Heart left ventricle (tissue), 16 donors: ENCODE measurements at places on chromosomes 13 and 19.

DNA sequence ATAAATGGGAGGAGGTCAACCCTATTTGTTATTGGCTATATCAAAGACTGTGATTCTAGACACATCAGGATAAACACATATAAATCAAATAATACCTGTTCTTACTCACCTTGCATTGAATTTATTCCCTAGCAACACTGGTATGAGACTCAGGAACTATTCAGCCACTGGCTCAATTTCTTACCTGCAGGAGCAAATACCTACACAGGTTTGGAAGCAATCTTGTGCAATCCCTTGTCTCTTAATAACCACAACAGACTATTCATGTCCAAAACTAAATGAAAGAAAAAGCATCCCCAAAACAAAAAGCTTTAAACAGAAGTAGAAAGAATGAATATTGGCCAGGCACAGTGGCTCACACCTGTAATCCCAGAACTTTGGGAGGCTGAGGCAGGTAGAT lies 55.5 kb downstream of the TBC1D4 start:
- H3K27me3 ChIP-seq = no peaks in the 10 kb centered on the region
- H3K4me1 ChIP-seq = peaks cover 4% of the 10 kb centered on the region
- H3K4me3 ChIP-seq = no peak overlapping the region

DNA sequence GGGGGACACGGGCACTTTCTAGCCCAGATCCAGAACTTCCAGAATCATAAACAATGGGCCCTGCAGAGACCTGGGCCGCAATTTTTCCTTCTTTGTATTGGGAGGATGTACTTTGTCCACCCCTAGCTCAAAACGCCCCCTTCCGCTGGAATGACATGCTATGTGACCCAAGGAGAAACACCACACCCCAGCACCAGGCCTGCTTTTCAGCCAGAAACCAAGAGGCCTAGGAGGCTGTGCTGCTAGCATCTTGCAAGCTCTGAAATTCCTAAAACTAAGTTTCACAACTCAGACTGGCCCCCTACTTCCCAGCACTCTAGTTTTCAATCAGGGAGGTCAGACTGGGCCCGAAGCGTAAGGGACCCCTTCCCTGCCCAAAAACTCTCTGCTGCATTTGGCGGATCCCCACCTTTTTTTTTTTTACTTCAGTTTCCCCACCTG lies 538 bp downstream of the LSM4 start:
- no peaks in the 10 kb centered on the region for H3K36me3 ChIP-seq
- H3K4me1 ChIP-seq = peaks cover 57% of the 10 kb centered on the region
- peak; percentile 51 for DNase-seq
- H3K27ac ChIP-seq = peak overlapping the region; percentile 75
- H3K4me3 ChIP-seq = peak overlapping the region; percentile 71

- no peaks in the 10 kb centered on the region for H3K36me3 ChIP-seq
- H3K27ac ChIP-seq = peak overlapping the region; percentile 40
- no peak overlapping the region for H3K4me3 ChIP-seq
- DNase-seq = no peak
These were observed 20.7 kb downstream of the GAS6 start for GRCh38 chr13:113843063-113843654.

- DNase-seq = no peak
- no peak overlapping the region for H3K27ac ChIP-seq
- no peak overlapping the region for H3K4me3 ChIP-seq
- H3K4me1 ChIP-seq = peaks cover 3% of the 10 kb centered on the region
These were observed 4.3 kb upstream of the LATS2 start for GRCh38 chr13:21065686-21066085.

GRCh38 chr13:46622630-46623256 lies 69.8 kb downstream of the LRCH1 start:
- no peak overlapping the region for H3K4me3 ChIP-seq
- H3K36me3 ChIP-seq = no peaks in the 10 kb centered on the region
- H3K27me3 ChIP-seq = no peaks in the 10 kb centered on the region
- peak; percentile 50 for DNase-seq
- H3K4me1 ChIP-seq = peaks cover 68% of the 10 kb centered on the region
